Mucosa of gallbladder (tissue), 1 donor: ENCODE measurements at places on chromosomes 11 and 22. TPM values are rescaled to one million over a fixed set of nuclear protein-coding genes. Genes with fewer than 3 reads are reported as not detected.

Gene OR4A16
- total RNA-seq = not detected

Gene FANCF
- 17.0 TPM for total RNA-seq

Gene SLC22A8
- not detected for total RNA-seq

Gene PIH1D2
- 4.3 TPM for total RNA-seq

Gene RAG2
- not detected for total RNA-seq

Gene KCNQ1
- total RNA-seq = 96.4 TPM

Gene OR5B21
- not detected for total RNA-seq

GRCh38 chr11:79498667-79499066 lies 57.8 kb upstream of the TENM4 start:
- DNase-seq = no peak

DNA sequence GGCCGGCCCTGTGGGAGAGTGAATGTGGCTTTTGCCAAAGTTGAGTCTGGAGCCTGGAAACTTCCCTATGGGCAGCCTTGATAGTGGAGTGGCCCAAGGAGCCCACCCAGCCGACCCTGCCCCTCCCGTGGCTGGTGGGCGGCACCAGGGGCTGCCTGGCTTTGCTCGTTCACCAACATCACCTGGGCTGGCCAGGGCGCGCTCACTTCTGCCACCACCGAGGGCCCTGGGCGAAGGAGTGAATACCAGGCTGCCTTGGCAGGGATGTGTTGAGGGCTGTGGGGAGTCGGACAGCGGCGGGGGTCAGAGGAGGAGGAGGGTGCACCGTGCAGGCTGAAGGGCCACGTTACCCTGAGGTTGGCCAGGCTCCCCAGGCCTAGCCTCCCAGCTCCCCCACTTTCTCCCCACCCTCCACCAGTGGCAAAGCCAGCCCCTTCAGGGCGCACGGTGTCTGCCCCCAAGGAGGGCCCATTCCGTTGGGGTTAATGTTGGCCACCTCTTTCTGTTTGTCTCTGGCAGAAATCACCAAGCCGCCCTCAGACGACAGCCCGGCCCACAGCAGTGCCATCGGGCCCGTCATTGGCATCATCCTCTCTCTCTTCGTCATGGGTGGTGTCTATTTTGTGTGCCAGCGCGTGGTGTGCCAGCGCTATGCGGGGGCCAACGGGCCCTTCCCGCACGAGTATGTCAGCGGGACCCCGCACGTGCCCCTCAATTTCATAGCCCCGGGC lies 22.5 kb upstream of the PPP6R3 start:
- DNase-seq = no peak

GRCh38 chr11:19951558-19952115 lies 208.6 kb downstream of the DBX1 start:
- no peak for DNase-seq

DNA sequence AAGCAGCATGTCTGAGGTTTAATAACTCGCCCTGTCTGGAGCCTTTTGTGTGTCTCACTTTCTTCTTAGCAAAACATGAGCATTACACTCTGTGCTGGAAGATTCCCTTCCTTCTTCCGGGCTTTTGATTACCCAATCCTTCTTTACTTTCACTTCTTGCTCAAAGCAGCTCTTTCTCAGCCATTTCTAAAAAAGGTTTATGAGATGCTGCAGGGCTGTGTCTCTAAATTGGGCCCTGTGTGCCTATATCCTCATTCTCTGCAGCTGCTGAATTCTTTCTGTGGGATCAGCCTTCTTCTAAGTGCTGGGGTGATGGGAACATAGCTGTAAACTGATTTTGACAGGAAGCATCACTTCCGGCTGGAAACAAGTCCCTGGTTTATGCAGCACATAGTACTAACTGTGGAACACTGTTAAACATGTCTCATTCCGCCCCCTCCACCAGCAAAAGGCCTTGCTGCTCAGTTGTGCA lies 71.8 kb downstream of the PIWIL4 start:
- no peak for DNase-seq

DNA sequence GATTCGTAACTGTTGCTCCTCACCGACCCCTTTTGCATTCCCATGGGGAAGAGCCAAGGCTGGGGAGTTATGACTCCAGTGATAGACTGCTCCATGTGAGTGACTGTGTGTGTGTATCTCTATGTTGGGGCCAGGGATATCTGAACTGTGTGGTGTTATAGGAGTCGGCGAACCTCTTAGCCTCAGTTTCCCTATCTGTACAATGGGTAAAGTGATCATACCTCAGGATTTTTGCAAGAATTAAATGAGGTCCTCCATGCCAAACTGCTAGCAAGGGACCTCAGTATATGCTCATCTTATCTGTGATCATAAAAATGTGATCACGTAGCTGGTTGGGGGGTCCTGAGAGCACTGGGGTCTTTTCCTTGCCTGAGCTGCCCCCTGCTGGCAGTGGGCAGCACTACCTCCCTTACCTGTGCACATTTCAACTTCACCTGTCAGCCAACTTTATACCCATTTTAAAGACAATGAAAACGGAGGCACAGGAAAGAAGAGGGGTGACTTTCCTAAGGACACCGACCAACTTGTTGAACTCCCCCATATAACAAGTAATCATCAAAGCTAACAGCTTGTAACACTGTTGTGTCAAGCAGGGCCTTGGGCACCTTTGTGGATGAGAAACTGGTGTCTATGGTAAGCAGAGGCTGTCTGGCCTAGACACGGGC lies 1.4 kb upstream of the DPP3 start:
- no peak for DNase-seq

DNA sequence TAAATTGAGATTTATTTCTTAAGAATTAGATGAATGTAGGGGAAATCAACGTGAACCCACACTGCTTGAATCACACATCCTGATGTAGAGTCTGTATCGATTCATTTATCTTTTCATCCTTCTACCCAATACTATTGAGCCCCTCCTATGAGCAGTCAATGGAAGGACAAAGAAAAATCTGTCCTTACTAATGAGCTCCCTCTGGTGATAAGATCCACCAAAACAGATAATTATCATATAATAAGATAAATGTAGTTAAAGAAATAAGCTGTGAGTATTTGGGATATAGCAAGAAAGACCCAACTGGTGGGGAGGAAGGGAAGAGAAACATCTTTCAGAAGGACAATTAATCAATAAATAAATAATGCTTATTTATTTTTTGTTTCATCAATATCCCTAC lies 385.1 kb upstream of the CCDC90B start:
- no peak for DNase-seq

- no peak for DNase-seq
These were observed 6.0 kb upstream of the SLC35C1 start for GRCh38 chr11:45798793-45799441.

DNA sequence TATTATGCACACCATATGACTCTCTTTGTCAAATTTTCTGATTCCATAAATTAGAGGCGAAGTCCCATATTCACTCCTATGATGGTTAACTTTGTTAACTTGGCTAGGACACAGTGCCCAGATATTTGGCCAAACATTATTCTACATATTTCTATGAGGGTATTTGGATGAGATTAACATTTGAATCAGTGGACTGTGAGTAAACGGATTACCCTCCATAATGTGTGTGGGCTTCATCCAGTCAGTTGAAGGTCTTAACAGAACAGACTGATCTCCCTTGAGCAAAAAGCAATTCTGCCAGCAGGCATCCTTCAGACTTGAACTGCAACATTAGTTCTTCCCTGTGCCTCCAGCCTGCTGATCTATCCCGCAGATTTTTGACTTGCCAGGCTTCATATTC lies 69.9 kb downstream of the FZD4 start:
- no peak for DNase-seq

GRCh38 chr11:93513772-93514171 lies 29.4 kb downstream of the SMCO4 start:
- DNase-seq = no peak

- no peak for DNase-seq
These were observed 21.4 kb downstream of the USP35 start for GRCh38 chr11:78210000-78210608.

DNA sequence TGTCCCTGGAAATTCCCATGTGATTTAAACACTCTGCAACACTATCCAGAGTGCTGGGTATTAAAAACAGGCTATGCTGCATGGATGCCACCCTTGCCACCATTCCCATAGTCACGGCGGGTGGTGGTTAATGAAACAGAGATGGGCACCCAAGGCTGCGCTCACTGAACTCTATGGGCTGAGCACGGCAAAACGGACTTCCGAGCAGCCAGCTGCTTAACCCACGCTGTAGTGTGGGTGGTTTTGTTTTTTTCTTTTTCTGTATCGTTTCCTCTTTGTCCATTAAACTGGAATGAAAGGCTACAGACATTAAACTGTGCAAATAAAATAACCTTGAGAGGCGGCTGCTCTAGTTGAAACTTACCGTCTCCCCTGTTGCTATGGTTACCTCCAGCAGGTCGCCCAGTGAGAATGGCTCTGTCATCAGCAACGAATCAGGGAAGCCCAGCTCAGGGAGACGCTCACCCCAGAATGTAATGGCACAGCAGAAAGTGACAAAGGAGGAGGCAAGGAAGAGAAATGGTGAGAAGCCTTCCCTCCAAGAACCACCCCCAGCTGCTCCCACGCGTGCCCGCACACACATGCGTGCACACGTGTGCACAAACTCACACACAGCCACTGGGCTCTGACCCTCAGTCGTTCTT lies 102.1 kb downstream of the C11orf91 start:
- no peak for DNase-seq

GRCh38 chr11:123054301-123055065 lies 7.5 kb downstream of the HSPA8 start:
- peak; percentile 26 for DNase-seq

DNA sequence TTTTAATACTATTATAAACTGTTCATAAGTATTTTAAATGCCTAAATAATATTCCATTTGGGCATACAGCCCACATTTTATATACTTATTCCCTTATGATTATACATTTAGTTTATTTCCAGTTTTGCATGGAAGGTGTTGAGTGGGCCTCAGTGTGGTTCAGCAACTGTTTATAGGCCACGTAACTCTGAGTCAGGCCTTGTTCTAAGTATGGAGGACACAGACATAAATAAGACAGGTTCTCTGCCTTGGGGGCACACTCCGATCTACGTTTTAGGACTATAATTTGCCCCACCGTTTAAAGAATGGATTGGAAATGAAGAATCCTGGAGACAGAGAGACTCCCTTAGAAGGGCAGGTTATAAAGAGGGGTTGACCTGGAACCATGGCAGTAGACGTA lies 212.2 kb upstream of the TBCEL start:
- DNase-seq = no peak

GRCh38 chr11:69539416-69540117 lies 58.1 kb downstream of the LINC01488 start:
- peak; percentile 30 for DNase-seq

- DNase-seq = no peak
These were observed 1.6 kb upstream of the TFIP11 start for GRCh38 chr22:26513838-26514237.

DNA sequence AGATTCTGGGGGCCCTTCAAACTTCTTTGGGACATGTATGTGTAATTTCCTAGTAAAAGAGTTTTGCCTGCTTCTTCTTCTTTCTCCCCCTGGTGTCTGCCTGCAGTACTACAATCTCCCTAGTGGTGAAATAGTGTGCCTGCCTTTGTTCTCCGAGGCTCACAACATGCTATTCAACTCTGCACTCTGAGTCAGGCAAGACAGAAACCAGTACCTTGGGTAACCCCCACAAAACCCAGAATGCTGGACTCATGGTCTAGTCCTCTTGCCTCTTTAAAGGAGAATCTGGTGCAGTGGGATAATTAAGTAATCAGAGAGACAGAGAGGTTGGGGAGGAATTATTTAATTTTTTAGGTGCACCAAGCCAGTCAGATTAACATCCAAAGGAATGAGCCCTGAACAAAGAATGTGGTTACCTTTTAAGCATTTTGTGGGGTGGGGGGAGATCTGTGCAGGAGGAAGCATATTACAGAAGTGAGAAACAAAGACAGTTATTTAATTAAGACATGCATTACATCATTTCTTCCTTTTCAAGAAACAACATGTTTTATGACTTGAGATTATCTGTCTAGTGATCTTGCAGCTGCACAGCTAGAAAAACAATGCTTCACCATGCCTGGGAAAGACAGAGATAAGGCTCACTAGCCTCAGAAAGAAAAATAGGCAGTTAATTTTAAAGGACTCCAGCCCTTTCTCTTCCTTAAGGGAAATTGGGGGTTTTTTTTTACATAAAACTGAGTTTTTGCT lies 11.0 kb upstream of the MS4A6A start:
- DNase-seq = peak; percentile 57

DNA sequence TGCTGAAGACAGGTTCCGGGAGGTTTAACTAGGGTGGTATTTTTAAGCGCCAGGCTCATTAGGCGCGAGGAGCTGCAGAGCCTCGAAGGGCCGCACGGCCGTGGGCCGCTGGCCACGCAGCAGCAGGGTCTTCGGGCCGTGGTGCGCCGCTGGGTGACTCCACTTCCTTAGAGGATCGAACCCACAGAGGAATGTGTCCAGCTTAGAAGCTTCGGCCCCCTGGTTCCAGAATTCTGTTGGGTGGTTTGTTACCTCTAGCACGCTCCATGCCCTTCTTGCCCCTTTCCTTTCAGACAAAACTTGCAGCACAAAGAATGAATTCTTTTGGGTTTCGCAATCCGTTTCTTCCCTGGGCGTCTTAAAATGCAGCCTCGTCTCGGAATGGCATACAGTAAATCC lies 773 bp upstream of the PATL1 start:
- DNase-seq = peak; percentile 41

- no peak for DNase-seq
These were observed 105.2 kb upstream of the RRM1 start for GRCh38 chr11:3989276-3989920.
